Right renal pelvis (tissue), 4 donors: ENCODE measurements at places on chromosomes 4 and X.

DNA sequence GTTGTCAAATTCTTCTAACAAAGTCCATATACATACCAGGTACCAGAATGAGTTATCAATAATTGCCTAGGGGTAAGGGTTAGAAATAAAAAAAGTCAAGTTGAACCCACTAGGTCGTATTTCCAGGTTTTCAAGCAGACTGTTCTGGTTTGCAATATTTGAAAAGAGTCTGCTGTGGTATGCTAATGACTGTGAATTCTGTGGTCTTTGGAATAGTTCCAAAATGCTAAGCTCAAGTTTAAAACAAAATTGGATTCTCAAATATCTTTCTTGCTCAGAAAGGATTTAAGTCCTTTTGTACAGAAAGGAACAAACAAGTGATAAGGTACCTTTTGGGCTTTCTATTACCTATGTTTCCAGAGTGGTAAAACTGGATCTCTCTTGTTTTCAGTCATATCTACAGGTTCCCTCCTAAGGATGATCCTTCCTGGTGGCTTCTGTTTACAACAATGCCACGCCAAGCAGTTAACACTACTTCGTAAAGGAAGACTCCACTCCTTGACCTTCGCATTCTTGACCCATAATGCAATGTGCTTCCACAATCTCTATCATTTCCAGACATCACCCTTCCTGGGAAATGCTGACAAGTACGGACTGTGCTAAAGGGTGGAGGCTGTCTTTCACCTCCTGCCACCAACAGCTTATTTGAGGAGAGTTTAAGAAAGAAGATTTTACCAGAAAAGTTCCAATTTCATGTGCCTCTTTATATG lies 531.7 kb upstream of the FTHL17 start:
- no peak for DNase-seq

DNA sequence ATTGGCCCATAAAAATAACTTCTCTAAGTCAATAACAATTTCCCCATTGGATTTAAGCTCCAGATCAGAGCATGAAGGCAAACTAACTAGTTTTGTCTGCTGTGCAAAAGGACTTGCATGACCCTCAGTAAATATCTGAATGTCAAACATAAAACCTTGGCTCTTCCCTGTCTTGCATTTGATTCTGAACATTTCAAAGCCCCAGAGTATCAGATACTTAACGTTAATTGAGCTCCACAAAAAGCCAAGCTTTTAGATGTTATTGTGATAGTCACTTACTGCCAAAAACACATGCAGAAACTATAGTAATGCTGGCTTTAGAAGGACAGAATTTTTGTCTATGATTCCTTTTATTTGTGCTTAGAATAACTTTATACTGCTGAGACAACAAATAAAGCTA lies 664.2 kb downstream of the ADGRL3 start:
- no peak for DNase-seq

DNA sequence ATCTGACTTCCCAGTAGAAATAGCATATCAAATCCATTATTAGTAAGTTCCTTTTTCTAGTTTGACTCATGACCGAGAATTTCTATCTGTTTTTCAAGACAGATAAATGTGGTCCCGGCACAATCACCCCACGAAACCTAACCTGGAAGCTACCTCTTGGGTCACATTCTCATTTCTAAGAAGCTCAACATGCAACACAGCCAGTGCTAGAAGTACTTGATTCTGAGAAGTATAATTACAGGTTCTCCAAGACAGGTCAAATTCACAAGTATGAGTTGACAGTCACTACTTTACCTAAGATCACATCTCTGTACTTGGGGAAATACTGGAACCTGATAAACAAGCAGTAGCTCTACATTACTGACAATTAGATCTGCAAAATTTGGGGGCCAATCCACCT lies 54.0 kb upstream of the PLAC1 start:
- DNase-seq, result no peak

DNA sequence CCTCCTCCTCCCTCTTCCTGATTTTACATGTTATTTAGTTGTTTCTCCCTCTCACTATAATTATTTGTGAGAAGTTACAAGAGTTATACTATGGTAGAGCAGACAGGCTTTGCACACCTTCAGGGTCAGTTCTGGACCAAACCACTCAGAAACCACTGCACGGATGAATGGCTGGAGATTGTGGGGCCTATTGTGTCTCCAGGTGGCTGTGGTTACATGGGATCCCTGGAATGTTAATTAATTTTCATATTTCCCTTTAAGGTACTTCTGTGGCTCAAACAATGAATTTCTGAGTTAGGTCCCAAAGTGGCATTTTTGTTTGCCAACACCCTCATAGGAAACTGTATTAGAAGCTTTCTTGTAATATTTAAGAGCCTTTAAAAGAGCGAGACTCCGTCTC lies 151.9 kb downstream of the BMPR1B start:
- no peak for DNase-seq

DNA sequence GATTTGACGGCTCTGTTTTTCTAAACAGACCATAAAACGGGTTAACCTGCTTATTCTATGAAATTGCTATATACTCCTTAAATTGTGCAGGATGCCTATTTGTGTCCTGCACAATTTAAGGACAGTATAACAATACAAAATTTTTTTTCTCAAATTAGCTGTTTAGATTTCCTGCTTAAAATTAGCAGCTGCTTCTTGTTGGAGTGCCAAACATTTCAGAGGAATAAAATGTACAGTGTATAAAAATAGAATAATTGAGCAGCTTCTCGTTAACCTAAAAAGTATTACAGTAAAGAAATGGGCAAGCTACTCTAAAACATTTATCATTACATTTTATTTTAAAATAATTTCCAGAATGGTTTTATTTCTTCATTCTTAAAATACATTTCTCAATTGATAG lies 100.5 kb downstream of the PPA2 start:
- DNase-seq, result no peak

GRCh38 chrX:153598541-153599191 lies at the start of gene CCNQ:
Gene CCNQ (minus strand): TSS chrX:153599139. CDS start chrX:153599073, 66 bp downstream.
- no peak for DNase-seq
